ENCODE measurements at places on chromosomes 2 and 18.

GRCh38 chr2:162113776-162114168, 38.3 kb downstream of the GCG start:
- DNase-seq, result no peak

- no peak for DNase-seq
Measured at GRCh38 chr2:62774555-62775366, 69.2 kb downstream of the EHBP1 start.

DNA sequence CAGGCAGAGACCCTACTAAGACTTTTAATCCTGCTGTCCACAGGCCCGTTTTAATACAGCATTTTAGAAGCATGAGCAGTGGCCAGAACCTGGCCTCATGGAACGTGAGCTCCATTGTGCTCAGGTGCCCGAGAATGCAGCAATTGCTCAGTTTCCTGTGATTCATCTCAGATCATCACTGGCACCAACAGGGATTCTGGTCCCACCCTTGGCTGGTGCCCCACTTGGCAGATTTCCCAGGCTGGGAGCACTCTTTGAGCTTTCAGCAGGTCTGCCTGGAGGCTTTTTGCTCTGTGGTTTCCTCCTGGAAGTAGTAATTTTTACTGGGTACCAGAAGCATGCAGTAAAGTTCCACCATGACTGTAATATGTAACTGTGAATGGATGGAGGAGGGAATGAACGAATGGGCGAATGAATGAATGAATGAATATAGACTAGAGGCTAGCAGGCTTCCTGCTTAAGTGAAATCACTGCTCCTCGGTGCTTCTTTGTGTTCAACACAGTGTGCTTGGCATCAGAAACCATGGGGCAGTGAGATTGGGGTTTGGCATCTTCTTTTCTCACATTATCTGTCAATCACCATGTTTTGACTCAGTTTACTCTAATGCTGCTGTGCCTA, 312.9 kb downstream of the PRKCE start:
- peak; percentile 70 for DNase-seq

DNA sequence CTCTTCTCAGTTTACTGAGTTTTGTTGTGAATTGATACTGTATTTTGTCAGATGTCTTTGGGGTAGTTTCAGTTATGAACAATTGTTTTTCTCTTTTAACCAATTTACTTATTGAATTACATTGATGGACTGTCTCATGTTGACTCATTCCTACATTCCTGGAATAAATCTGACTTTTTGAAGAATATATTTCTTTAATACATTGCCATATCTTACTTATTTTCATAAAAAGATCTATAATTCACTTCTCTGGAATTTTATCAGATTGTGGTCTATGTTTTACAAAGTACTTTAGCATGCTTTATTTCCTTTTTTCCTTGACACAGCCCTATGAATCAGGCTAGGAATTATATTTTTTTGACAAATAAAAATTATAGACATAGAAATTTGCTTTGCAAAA, 268.3 kb downstream of the PLCL1 start:
- DNase-seq, result no peak

GRCh38 chr18:78716022-78716421, 263.6 kb upstream of the SALL3 start:
- no peak for DNase-seq

DNA sequence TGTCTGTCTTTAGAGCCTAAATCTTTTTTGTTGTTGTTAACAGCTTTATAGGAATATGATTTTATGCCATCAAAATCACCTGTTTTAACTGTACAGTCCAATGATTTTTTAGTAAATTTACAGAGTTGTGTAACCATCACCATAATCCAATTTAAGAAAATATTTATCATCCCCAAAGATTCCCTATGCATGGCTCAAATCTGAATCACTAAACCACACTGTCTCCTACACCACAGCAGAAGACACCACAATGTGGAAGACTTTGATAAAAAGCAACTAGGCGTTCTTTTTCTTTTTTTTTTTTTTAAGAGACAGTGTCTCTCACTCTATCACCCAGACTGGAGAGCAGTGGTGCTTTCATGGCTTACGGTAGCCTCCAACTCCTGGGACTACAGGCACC, 99.6 kb downstream of the TXNL1 start:
- no peak for DNase-seq

DNA sequence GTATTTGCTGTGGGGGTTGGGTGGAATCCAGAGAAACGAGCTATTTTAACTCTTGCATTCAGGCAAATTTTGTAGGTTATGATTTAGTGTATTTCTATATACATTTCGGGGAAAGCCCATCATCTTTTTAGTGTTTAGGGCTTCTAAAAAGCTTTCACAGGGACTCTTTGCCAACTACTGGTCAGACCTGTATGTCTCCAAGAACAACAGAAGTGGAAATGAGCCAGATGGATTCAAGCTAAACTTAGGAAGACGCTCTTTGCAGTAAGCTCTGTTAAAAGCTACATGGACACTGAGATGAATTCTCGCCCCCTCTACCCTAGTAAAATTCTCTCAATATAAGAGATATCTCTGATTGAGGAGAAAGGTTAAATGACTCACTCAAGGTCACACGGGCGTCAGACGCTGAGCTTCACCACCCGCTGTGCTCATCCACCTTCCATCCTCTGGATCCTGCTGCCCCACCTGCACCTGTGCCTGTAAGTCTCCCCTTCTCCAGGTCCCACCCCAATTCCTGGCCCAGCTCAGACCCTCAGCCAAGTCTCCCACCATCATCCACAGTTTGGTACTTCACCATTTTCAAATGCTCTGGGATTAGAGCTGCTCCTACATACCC, 85.6 kb downstream of the MARCHF4 start:
- no peak for DNase-seq

DNA sequence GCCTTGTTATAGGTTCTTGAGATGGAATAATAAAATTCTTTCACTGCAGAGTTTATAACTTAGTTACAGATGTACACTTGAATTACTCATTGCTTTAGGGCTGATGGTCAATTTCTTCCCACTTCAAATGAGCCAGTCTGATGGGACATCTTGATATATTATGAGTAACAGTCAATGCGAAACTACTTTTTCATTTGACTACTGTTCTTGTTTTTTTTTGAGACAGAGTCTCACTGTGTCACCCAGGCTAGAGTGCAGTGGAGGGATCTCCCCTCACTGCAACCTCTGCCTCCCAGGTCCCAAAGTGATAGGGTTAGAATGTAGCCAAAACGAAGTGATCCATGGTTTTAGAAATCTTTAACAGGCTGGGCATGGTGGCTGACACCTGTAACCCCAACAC, 57.1 kb downstream of the ST3GAL5 start:
- DNase-seq, result no peak

DNA sequence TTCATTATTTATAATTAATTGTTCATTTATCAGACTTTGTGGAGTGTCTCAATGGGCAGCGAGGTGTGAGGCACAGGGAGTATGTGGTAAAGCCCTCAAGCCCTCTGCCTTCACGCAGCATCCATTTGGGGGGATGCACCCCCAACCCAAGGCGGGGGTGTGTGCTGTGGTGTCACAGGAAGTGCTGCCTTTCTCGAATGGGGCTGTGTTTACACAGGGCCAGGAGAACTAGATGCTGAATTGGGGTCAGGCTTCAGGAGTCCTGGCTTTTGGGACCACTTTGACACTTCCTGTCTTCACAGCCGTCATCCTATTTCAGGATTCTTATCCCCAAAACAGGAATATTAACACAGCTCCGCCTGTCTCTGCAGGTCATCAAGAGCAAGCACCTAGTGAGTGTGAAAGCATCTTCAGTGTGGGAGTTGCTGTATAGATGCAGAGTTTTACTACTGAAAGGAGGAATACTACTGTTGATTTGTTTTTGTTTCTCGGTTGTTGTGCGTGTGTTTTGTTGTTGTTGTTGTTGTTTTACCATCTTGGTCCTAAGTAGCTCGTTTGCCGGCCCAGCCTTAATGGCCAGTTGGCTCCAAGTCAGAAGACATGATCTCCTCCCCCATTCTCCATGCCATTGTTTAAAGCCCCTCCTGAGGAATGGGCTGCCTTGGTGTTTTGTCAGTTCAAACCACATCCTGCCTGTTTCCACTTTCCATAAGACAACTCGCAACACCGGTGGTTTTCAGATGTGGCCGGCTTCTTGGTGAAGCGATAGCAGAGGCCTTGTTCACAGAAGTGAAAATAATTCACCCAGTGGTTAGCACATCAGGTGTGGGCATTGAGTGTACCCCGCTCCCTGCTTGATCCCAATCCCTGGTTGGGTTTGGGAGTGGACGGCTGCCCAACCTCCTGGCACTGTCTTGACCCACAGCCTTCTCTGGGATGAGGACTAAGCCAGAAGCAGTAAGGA, 221.3 kb downstream of the BCL2 start:
- no peak for DNase-seq

DNA sequence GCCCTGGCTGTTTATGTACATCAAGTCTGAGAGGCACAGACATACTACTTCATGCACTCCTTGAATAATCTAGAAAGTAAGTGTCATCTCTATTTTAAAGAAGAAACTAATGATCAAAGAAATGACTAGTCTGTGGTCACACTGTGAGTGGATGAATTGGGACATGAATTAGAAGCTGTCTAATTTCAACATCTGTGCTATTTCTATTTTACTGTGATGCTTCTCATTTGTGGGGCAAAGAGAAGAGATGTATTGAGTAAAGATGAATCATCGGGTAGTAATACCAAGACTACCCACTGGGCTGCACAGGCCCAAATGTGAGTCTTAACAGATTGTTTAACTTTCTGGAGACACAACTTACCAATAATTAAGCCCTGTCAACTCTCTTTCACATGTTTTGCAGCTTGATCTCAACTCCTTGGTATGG, 42.4 kb upstream of the MTIF2 start:
- DNase-seq, result no peak

- no peak for DNase-seq
Measured at GRCh38 chr2:40346535-40347354, 105.1 kb downstream of the SLC8A1 start.
